Astrocyte (in vitro differentiated cells and primary cell): ENCODE measurements at places on chromosomes 1 and 21.

DNA sequence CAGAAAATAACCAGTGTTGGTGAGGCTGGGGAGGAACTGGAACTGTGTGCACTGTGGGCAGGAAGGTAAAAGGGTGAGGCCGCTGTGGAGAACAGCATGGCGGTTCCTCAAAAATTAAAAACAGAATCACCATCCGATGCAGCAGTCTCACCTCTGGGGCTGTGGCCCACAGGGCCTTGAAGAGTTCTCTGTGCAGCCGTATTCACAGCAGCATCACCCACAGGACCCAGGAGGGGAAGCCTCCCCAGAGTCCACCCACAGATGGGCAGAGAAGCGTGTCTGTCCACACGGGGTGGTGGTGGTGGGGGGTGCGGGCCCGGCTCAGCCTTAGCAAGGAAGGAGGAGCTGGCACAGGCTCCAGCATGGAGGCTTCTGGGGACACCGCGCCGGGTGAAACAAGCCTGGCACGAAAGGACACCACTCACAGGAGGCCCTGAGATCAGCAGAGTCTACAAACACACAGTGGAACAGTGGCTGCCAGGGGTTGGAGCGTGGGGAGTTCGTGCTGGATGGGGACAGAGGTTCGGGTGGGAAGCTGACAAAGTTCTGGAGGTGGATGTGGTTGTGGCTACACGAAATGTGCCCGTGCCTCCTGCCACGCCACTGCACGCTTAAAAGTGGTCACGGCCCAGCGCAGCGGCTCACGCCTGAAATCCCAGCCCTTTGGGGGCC, 11.5 kb downstream of the MORN1 start:
- no peak for DNase-seq

DNA sequence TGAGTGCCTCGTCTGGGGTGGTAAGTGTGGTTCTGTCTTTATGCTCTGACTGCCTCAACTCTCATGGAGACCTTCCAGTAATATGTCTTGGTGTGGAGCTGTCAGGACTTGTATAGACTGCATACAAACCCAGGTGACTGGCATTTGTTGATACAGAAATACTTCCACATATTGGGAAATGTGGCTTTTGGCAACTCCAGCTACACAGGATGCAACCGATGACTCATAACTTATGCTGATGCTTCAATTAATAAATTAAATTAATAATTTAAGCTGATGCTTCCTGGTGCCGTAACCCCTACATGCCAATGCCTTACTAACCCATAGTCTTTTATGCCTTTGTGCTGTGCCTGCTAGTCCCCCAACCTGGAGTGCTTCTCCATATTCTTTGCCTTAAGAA, 72.3 kb upstream of the ARTN start:
- peak; percentile 61 for DNase-seq

DNA sequence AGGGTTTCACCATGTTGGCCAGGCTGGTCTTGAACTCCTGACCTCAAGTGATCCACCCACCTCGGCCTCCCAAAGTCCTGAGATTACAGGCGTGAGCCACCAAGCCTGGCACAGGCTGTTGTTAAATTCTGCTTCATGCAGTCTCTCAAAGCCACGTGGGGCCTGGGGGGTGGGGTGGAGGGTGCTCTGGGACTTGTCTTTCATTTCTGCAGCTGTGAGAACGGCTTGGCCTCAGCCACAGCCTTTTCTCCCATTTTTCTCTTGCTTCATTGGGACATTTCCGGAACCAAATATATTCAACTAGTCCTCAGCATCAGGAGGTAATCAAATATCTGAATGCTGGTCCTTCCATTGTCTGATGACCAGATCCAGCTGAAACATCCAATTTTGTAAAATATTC, 27.6 kb upstream of the KCNE2 start:
- no peak for DNase-seq

DNA sequence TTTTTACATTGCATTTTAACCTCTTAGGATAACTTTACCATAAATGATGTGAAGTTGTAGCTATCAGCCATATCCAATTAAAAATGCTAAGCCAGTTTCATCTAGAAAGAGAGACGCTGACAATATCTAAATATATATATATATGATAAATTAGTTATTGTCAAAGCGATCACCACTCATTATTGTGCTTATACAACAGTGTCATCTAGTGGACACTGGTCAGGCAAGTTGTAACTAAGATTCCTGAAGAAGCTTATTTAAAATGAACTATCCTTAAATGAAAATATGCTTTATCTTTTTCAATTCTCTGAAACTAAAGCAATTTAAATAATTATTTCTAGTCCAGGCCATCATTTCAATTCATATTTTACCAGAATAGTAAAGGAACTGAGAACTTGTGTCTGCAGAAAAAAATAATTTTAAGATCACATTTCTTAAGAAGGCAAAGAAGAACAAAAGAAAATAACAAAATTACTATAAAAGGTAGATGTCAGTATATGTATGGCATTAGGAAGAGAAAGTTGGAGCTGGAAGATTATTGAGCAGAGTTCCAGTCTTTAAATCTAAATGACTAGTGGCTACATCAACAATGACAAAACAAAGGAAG, 193.3 kb upstream of the SNX7 start:
- DNase-seq, result peak; percentile 50

DNA sequence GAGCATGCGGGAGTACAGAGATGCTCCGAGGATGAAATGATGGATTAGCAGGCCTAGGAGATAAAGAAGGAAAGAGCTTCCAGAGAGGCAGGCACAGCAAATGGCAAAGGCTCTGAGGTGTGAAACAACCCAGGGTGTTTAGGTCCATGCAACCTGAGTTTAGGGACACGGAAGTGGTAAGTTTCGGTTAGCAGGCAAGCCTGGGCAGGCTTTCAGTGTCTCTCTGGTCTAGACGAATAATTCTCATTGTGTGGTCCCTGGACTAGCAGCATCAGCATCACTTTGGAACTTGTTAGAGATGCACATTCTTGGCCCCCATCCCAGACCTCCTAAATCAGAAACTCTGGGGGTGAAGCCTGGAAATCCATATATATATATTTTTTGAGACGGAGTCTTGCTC, 18.6 kb downstream of the NKAIN1 start:
- DNase-seq, result no peak

GRCh38 chr1:231715816-231716722, 89.5 kb downstream of the DISC1 start:
- no peak for DNase-seq

DNA sequence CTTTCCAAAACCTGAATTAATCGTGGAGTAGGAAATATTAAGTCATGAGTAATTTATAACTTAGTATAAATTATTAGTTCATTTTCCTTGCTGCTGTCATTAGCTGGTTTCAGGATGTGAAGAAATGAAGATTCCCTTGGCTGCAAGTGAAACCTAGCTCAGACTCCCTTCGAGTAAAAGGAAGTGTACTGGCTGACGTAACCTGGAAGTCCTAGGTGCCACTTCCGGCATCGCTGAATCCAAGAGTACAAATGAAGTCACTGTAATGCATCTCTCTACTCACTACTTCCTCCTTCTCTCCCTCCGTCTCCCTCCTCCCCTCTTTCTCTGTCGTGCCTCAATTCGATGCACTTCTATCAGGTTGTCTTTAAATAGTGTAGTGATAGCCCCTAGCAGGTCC, 28.8 kb downstream of the ZP4 start:
- no peak for DNase-seq
